Transverse colon (tissue), 4 donors: ENCODE measurements at places on chromosomes 4 and X. TPM values are rescaled to one million over a fixed set of nuclear protein-coding genes. Genes with fewer than 3 reads are reported as not detected.

- DNase-seq, result no peak
Observed at GRCh38 chr4:7540206-7540605, 105.5 kb upstream of the PSAPL1 start.

PLAC1 gene
- not detected for total RNA-seq

SULT1E1 gene
- not detected for total RNA-seq

CSAG1 gene
- total RNA-seq, result not detected

YY2 gene
- total RNA-seq, result 1.6 TPM

F11 gene
- not detected for total RNA-seq

GRCh38 chr4:79987401-79987800, 85.6 kb downstream of the ANTXR2 start:
- no peak for DNase-seq

GRCh38 chrX:154013614-154014360, 5.9 kb downstream of the IRAK1 start:
- no peak for DNase-seq

HTR2C gene
- total RNA-seq, result not detected

DNA sequence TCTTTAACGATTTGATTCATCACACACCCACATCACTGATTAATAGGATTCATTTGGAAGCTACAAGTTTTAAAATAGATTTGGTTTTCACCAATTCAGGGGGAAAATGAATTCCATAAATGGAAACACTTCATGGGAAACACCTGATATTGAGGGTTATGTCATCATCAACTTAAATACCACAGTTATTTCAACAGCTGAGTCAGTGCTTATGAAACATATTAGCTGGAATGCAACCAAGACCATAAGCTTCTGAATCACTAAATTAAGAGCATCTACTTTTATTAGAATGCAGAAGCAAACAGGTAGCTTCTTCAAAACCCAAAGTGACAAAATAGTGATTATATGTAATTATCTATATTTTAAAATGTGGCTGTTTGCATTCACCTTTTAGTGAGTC, 207.8 kb upstream of the DCAF8L1 start:
- no peak for DNase-seq

GLOD5 gene
- not detected for total RNA-seq

RELL1 gene
- 9.2 TPM for total RNA-seq
